ENCODE measurements at places on chromosomes 7 and 10.

DNA sequence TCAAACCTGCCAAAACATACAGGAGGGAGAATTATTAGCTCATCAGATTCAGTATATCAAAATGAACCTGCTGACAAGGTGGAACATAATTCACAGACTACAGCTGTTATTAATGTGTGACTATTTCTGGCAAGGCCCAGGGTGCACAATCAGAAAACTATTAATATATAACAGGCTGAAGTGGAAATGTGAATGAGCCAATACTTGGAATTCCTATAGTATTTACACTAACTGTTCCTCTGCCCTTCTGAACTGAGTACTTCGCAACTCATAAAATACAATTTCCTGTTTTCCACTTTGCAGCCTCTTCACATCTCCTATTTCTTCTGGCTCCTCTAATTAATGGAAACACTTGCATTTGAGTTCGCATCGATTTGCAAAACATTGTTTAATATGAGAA, 330.8 kb downstream of the DPP6 start:
- DNase-seq, result no peak

DNA sequence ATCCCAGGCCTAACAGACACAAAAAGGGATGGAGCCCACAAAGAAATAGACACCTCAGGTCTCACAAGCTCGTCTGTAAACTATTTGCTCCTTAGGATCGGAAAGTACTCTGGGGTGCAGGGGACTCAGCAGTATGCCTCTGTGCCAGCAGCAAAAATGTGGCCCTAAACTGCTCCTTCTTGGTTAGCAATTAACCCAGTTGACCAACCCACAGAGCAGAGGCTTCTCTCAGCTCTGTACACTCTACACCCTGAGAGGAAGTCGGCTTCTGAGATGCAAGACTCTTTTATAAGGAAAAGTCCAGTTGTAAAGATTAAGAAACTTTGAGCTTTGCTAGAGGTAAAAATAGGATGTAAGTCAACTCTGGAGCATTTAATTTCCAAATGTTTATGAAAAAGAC, 156.3 kb upstream of the PRSS58 start:
- DNase-seq, result no peak

- no peak for DNase-seq
Observed at GRCh38 chr10:1393481-1393880, 337.3 kb downstream of the WDR37 start.

GRCh38 chr7:11458736-11459483, 373.1 kb downstream of the THSD7A start:
- DNase-seq, result no peak

DNA sequence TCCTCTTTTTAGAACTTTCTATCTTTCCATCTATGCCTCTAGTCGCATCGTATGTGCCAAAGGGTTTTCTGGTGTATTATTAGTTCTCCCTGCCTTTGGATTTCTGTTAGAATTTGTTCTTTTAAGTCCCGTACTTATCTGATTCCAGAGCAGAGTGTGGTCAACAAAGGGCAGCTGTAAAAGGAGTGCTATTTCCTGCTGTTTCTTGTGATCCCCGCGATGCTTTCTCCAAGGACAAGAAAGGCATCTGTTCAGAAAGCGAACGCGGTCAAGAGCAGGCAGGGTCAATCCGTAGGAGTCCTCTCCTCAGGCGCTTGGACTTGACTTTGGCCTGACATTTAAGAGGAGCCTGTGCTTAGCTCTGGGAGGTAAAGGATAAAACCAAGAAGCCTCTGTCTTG, 1152.1 kb upstream of the AUTS2 start:
- no peak for DNase-seq

GRCh38 chr7:134554417-134554966, 5.6 kb downstream of the AKR1B15 start:
- DNase-seq, result no peak

- no peak for DNase-seq
Observed at GRCh38 chr10:132742167-132742836, 43.6 kb downstream of the NKX6-2 start.

DNA sequence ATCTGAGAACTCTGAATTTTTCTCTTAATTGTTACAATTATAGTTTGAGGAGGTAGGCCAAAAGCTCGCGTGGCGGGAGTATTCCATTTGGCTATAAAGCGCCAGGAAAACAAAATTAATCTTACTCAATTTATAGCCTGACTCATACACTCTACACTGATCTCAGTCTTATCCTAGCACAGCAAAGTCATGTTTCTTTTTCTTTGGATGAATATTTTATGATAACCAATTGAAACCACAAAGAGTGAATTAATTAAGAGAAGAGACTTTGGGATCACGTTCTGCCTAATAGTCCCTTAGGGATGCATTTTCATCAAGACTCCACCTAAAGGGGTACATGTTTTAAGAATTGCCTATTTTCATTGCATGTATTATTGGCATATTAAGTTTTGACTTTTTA, 420.8 kb downstream of the HGF start:
- DNase-seq, result no peak

GRCh38 chr7:128215281-128215680, 25.8 kb upstream of the LEP start:
- no peak for DNase-seq

GRCh38 chr7:84535580-84536270, 341.1 kb upstream of the SEMA3A start:
- DNase-seq, result no peak

DNA sequence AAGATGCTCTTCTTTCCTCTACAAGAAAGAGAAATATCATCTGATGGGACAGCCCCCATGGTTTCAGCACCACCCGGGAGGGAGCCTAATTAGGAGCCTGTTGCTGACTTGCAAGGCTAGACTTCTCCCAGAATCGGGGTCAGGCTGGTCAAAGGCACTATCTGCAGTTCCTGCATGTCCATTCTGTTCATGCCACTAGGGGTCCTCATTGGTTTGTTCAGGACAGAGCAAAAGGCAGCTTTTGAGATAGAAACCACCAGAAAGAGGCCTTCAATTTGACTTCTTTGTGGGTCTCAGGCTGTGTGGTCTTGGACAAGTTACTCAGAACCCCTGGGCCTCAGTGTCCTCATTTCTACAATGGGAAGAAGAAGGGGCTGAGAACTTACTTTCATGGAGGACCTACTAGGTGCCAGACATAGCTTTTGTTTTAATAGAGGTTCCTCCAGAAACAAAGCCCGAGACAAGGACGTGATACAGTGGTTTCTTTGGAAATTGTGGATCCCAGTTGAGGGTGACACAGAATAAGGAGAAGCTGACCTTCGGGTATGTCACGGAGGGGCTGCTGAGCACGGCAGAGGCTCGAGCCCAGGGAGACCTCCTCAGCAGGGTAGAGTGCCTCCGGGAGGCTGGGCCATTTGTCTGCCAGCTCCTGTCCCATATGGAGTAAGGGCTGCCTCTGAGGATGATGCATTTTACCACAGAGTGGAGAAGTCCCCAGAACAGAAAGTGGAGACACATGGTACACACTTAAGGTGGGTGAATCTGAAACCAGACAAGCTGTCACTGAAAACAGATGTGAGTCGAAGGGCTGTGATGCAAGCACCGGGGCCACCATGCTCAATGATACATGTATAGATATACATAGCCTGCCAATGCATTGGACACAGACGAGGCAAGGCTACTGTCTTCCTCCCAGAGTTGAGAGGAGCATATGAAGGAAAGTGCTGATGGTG, 33.1 kb upstream of the NEUROD6 start:
- DNase-seq, result peak; percentile 42

DNA sequence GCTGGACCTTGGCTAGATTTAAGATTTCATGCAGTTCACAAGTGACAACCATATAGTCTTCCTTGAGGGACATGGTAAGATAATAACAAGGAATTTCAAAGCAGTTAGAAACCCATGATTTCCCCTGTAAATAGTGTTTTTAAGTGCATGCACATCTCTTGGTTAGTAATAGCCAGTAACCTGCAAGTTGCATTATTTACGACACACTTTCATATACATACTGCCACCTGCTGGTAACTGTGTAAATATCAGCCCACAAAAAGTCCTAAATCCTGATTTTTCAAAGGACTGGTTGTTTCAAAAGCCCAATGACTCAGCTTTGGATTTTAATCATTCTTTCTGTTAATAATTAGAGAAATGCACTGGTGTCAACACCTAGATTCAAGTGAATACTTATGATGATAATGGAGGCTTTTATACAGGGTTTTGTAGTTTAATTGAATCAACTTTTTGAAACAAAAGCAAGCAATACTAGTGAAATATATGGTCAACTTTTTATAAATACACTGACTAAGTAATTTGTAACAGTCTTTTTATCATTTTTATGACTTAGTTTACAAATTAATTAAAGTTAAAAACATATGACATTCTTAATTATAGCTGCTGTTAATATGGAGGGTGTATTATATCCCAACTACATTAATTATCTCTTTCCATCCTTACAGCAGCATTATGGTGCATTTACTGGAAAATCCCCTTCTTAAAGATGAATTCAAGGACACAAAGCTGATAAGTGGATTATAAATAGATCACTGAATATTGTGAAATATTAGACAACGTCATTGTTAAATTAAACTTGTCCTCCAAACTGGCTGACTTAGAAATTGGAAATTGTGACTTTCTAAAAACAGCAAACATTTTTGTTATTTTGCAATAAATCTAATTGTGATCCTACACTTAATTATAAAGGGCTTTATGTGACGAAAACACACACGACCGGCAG, 367.7 kb upstream of the SEMA3D start:
- peak; percentile 32 for DNase-seq

- no peak for DNase-seq
Observed at GRCh38 chr7:157674715-157675426, 338.1 kb downstream of the DNAJB6 start.

GRCh38 chr10:6114299-6114698, 25.5 kb downstream of the RBM17 start:
- DNase-seq, result no peak

DNA sequence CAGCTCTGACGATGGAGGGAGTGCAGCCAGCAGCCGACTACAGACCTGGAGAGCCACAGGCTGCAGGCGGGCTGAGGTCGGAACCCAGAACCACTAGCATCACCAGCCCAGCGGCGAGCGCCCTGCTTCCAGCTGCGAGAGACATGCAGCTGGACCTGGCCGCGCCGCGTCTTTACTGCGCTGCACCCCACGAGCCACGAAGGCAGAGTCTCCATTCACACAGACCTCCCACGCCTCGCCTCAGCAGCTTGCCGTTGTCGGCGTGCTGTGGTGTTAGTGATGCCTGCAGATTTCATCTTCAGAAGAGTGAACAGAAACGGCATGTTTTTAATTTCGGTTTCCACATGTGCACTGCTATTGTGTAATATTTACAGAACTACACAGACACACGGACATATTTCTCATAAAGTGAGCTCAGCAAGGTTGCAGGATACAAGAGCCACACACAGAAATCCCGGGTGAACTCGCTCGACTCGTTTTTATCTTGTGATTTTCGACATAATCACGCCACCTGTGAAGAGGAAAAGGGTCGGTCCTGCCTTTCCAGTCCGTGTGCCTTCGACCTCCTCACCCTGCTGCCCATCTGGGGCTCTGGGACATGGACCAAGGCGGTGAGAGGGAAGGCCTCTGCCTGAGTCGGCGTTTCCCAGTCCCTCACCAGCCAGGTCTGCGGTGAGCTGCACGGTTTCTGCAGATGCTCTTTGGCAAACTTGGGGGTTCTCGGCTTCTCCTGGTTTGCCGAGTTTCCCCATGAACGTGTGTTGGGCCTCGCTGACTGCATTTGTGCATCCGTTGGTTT, 252.2 kb downstream of the ELFN1 start:
- no peak for DNase-seq

GRCh38 chr7:35787925-35788324, 12.9 kb upstream of the SEPTIN7 start:
- DNase-seq, result no peak

DNA sequence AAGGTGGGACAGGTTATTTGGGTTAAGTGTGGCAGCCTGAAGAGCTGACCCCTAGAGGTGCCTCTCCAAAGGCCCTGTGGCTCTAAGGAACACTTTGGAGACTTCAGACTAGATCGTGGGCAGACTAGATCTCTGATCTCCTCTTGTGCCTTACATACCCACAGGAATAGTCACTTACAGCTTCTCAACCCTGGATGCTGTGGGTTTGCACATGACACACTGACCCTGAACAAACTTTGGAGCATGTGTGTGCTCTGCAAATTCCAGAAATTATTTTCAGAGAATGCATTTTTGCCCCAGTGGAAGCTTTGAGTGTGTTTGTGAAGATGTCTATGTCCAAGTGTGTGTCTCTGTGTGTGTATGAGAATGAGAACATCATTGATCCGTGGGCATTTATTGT, 119.6 kb downstream of the EMX2 start:
- DNase-seq, result no peak

DNA sequence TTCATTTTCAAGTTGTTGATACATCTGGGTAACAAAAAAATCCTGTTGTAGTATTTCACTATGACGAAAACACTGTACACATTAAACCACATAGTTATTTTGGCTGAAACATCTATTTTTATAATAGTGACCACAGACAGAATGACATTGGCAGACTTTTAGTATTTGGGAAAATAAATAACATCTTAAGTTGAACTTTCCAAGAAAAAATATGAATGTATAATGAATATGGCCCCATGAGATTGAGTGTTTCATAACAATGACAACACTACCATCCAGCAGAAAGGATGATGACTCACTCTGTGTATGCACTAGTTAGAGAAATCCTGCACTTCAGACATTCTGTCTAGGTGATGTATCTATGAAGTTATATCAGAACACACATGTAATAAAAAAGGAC, 118.1 kb downstream of the SEMA3D start:
- DNase-seq, result no peak

DNA sequence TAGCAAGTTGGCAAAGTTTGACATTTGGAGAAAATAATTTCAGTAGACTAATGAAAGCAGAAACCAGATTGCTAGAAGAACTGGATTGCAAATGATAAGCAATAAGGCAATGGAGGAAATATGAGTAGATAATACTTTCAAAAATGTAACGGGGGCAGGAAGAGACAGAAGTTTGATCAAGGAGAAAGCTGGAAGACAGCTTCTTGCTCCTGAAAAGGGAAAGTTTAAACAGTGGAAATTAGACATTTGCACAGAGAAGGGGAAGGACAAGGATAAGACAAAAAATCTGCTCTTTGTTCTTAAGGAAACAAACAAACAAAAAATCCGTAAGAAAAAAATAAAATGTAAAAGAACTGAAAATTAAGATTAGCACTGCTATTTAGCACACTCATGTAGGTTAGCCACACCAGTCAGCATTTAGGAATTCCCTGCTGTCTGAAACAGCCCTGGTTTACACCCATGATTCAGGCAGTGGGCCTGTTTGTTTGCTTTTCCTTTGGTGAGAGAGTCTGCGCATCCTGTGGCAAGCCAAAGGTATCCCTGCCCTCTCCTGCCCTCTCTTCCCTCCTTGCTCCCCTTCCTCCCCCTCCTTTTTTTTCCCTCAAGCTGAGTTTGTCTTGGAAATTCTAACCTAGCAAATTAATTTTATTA, 104.3 kb upstream of the CAV2 start:
- DNase-seq, result no peak

- no peak for DNase-seq
Observed at GRCh38 chr10:126391192-126391885, 3.1 kb upstream of the ADAM12 start.

- no peak for DNase-seq
Observed at GRCh38 chr10:122494833-122495232, 33.5 kb downstream of the HTRA1 start.

DNA sequence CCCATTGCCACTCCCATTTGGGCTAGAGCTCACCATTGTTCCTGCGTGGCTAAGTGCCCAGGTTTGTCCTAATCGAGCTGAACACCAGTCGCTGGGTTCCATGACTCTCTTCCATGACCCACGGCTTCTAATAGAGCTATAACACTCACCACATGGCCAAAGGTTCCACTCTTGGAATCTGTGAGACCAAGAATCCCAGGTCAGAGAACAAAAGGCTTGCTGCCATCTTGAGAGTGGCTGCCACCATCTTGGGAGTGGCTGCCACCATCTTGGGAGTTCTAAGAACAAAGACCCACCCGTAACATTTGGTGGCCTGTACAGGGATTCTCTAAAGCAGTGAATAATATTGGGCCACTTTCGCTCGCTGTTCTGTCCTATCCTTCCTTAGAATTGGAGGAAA, 37.0 kb downstream of the AKR1B15 start:
- no peak for DNase-seq
